Smooth muscle cell of the pulmonary artery (primary cell): ENCODE measurements at places on chromosomes 7 and 10. TPM values are rescaled to one million over a fixed set of nuclear protein-coding genes. Genes with fewer than 3 reads are reported as not detected.

Gene ZNF425
- 2.5 and 3.7 TPM in 2 replicates for total RNA-seq

Gene ITGB8
- 95.7 and 171 TPM in 2 replicates for total RNA-seq

Gene TMEM176B
- total RNA-seq, result not detected in 2 replicates

Gene SLC26A3
- total RNA-seq, result not detected in 2 replicates
